ENCODE measurements at places on chromosomes 7 and 10.

DNA sequence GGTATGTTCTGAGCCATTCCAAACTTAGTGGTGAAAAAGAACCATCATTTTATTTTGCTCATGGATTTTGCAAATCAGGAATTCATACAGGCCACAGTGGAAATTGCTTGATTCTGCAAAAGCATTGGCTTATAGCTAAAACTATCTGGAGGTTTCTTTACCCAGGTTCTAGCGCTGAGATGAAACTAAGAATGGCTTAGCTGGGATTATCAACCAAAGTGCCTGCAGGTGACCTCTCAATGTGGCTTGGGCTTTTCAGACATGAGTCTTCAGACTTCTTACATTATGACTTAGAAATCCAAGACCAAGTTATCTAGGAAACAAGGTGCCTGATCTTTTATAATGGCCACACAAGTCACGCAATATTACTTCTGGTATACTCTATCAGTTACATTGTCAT is 140.1 kb downstream of the HGF start:
- DNase-seq = no peak

DNA sequence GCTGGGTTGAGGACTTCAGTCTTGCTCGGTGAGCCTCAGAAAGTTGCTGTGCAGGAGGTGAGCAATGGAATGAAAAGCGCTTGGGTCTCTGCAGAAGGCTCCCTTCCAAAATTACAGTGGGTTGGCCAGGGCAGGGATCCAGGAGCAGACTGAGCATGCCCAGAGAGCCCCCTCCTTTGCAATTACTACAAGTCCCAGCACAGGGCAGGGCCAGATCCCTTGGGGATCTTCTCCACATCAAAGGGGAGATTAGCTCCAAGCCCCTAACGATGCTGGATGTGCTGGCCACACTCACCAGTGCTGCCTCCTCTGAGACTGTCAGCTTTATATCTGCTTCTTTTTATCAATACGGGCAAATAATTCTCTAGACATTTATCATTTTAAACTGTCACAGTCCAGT is 337.5 kb downstream of the RPS24 start:
- no peak for DNase-seq

DNA sequence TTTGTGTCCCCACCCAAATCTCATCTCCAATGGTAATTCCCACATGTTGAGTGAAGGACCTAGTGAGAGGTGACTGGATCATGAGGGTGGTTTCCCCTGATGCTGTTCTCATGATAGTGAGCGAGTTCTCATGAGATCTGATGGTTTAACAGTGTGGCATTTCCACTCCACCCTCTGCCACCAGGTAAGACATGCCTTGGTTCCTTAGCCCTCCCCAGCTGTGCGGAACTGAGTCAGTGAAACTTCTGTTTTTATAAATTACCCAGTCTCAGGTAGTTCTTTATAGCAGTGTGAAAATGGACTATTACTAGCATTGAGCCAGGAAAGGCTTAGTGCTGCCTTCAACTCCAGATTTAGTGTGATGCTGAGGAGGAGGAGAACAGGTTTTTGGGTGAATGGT is 222.2 kb downstream of the ADRA2A start:
- DNase-seq = no peak

DNA sequence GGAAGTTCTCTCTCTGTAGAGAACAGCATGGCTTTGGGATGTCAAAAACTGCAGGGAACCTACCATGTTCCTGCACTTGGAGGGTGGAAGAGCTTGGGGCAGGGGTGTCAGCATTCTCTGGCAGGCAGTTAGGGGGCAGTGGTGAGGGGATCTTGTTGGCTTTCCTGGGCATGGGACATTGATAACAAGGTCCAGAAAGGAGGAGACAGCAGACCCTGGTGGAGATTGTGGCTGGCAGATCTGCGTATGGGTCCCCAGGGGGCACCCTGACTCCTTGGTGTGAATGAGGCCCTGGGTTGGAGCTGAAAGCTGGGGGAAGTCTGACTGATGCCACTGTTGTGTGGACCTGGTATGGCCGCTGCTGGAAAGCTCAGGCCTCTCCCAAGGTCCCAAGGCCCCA is 22.9 kb upstream of the CAMK2B start:
- no peak for DNase-seq

- no peak for DNase-seq
Observed at GRCh38 chr7:7352845-7353244, 170.5 kb downstream of the C1GALT1 start.

DNA sequence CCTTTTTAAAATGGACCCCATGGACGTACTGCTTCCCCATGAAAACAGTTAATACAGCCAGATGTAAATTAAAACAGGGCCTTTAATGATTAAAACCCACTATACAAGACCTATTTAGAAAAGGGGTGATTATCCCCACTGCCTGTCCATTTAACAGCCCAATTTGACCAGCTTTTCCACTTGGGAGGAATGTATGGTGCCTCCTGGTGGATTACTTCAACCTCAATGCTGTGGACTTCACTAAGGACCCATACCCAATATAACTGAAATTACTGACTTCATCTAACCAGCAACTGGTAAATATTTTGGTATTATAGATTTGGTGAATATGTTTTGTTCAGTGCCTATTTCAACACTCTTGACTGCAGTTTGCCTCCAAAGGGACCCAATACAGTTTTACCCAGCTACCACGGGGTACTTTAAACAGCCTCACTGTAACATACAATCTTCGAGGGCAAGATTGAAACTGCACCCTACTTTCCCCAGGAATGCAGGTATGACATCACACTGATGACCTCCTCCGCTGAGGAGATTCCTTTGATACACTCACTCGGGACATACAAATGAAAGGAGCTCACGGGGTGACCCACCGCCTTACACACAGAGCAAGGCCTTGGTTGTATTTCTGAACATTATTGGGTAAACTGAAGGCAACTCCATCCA is 192.8 kb downstream of the DNAJC1 start:
- no peak for DNase-seq

All from stimulated activated CD8-positive, alpha-beta memory T cell treated with anti-CD3 and anti-CD28 coated beads, Interleukin-2, amount 100 ng/mL, for 48 hours (primary cell).